ENCODE measurements at places on chromosomes 13 and 19. TPM values are rescaled to one million over a fixed set of nuclear protein-coding genes. Genes with fewer than 3 reads are reported as not detected.

Gene SH2D3A
- polyA plus RNA-seq, result 26.0 TPM

Gene ZIC2
- 0.15 TPM for polyA plus RNA-seq

Gene TINCR
- 2.4 TPM for polyA plus RNA-seq

Gene SOHLH2
- not detected for polyA plus RNA-seq

Gene PIBF1
- polyA plus RNA-seq, result 10.9 TPM

Gene FLT3
- 0.09 TPM for polyA plus RNA-seq

Gene ACP7
- polyA plus RNA-seq, result 0.21 TPM

Gene ACP5
- polyA plus RNA-seq, result 7.2 TPM

DNA sequence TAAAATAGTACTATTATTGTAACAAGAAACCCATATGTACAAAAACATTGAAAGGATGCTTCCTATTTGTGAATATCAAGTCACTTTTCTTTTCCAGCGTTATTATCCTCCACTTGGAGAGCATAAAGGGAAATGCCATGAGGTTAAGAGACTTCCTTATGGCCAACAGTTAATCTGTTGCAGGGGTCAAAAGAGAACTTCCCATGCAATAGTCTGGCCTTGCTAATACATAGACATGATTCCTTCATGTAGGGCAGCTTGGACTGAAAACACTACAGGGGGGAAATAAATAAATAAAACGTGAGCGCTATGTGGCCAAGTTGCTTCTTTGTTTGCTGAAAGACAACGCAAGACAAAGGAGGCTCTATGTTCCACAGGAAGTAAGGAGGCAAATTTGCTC lies 269.1 kb upstream of the EDNRB start:
- DNase-seq, result no peak

DNA sequence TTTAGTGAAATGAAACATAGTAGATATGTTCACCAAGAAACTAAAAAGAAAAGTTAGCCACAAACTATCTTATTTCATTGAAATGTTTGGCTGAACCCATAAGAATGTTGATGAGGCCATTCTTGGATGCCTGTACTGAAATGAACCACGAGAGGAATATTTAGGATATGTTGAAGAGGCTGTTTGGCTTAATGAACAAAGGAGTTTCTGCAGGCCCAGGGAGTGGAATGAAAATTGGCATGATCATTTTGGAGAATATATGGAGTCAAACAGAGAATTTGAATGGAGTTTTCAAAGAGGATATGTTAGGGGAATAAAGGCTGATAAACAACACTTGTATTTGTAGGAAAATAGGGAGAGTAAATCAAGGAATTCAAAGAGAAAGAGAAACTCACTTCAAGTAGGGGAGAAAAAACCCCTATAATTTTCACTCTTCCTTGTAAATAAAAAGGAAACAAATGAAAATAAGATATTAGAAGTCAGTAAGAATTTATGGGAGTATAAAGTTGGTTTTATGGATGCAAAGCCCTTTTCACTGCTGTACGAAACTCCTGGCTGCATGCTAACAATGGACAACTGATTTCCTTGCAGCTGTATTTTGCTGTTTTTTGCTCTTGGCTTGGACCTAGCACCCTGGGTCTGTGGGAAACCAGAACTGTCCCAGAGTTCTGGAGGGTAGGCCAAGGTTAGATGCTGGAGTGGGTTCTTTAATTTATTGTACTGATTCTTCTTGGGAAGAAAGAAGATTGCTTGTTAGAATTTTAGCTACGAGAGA lies 36.5 kb downstream of the KL start:
- no peak for DNase-seq

DNA sequence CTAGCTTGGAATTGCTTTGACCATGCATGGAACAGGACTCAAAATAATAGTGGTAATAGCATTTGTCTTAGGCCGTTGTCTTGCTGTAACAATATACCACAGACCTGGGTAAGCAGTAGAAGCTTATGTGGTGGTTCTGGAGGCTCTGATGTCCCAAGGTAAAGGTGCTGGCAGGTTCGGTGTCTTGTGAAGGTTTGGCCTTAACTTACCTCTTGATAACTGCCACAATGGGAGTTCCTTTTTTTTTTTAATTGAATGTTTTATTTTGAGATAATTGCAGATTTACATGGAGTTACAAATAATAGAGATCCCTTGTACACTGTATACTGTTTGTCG lies 5.8 kb downstream of the RPL21 start:
- no peak for DNase-seq

DNA sequence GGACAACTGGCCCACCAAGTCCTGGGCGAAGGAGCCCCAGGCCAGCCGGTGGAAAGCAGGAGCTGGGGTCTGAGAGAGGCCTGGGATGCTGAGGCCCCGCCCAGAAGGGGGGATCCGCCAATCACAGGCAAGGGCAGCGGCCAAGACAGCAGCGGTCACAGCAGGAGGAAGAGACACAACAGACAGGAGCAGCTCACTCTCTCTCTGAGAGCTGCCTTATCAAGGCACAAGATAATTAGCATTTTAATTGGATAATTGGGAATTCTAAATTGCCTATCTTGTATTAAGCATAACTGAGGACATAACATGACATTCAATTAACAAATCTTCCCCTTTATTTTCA lies 46.2 kb downstream of the CEBPG start:
- DNase-seq, result no peak

DNA sequence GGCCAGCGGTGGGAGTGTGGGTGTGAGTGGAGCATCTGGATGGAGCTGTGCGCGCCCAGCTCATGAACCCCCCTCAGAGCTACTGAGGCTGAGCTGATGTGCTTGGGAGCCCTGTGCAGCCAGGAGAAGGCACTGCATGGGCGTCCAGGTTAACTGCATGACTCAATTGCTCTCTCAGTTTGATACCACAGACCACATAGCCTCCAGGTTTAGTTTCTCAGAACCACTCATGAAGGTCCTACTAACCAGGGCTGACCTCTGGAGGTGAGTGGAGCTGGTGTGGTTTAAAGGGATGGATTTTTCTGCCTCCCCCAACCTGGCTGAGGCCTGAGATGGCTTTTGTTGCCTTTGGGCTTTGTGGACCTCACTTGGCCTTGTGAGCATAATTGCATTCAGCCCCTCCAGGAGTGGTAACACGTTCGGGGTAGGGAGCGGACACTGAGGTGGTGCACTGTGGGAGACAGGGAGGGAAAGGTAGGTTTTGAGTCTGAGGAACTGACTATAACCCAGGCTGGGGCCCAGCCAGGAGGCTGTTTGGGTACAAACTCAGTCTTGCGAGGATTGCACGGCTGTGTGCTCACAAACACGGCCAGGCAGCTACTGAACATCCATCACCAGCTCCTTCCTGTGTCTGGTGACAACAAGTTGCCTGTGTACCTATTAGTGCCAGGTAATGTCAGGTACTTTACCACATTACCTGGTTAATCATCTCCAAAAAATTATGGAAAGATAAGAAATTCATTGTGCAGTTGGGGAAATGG lies 97.5 kb downstream of the RGCC start:
- no peak for DNase-seq

GRCh38 chr13:34993470-34993869 lies 51.4 kb downstream of the NBEA start:
- no peak for DNase-seq

DNA sequence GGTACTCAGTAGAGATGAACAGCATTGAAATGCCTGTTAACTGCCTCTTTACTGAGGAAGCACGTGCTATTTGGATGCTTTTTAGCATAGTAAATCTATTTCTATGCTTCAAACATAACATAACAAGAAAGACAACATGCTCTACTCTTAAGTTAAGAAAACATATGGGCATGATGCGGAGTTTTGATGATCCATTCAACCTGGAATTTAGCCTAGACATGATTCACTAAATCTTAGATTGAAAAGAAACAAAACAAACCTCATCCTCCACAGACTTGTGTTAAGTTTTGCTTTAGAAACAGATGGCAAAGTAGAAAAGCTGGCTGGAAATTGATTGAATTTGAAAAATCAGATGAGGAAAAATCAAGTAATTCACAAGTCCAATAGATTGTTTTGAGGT lies 593.8 kb downstream of the OLFM4 start:
- DNase-seq, result no peak

GRCh38 chr13:44837250-44837649 lies 152.0 kb downstream of the NUFIP1 start:
- no peak for DNase-seq

- no peak for DNase-seq
Measured at GRCh38 chr13:96751089-96751488, 243.2 kb downstream of the OXGR1 start.

GRCh38 chr13:25249001-25249543 lies 38.2 kb downstream of the MTMR6 start:
- DNase-seq, result peak; percentile 43

DNA sequence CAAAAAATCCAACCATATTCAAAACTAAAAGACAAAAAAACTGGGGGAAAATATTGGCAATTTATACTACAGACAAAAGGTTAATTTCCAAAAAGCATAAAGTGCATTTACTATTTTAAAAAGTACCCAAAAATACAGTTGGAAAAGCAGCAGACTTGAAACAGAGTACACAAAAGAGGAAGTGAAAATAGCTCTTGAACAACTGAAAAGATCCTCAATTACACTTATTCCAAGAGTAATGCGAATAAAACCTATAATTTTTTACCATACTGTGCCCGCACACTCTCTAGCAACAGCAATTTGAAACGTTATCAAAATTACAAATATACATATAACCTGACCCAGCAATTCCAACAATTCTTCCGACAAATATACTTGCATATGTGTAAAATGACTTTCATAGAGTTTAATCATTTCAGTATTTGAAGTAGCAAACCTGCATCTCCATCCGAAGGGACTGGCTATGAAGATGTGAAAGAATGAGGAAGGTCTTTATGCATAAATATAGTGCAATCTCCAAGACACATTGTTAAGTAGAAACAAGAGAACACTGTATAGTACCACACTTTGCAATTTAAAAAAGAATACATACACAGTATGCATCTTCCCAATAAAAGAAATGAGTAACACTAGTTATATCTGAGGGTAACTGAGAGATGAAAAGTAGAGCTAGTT lies 25.4 kb downstream of the ALG5 start:
- DNase-seq, result no peak

GRCh38 chr13:79070343-79070974 lies 335.6 kb downstream of the RBM26 start:
- no peak for DNase-seq

DNA sequence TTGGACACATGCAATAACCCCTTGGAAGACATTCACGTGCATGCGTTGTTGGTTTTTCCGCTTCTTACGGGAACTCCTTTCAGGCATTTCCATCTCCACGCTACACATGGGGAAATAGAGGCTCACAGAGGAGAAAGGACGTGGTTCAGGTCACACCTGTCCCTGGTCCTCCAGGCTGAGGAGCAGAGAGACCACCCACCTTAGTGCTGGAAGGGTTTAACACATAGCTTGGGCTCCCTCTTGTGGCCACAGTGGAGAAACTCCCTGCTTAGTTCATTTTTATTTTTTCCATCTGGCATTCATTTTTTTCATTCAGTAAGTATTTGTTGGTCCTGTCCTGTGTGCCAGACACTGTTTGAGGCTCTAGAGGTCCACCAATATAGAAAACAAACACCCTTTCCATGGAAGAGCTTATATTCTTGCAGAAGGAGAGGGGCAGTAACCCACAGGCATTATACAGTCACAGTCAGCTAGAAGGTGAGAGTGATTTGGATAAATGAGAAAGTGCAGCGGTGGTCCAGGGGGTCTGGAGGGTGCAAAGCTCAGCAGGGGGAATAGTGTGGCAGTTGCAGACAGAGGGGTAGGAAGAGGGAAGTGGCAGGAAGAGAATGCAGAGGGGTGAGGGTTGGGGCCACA lies 24.2 kb upstream of the TTYH1 start:
- DNase-seq, result peak; percentile 84

- DNase-seq, result no peak
Measured at GRCh38 chr13:88345171-88345847, 674.1 kb downstream of the SLITRK5 start.

- DNase-seq, result no peak
Measured at GRCh38 chr19:50286443-50286842, 42.7 kb downstream of the KCNC3 start.

DNA sequence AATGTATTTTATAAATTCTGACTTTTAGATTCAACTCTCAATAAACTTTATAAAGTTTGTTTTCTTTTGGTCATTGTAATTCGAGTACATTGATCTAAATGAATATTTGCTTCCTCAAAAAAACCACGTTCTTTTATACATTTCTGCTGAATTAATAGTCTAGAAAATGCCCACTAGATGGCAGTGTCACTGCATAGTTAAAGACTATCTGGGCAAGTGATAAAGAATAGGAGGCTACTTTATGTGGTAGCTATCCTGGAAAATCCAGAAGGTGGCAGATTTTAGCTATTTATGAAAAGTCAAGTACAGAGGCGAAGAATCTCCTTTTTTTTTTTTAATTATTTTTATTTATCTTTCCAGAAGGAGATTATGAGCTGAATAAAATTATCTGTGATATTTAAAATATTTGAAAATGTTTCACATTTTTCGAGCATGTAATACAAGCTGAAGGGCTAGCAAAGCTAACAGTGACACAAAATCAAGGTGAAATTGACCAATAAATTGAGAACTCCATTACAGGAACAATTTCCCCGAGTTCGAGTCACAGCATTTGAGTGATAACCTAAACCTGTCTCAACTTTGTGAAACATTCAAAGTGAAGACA lies 221.8 kb downstream of the OLFM4 start:
- peak; percentile 90 for DNase-seq

DNA sequence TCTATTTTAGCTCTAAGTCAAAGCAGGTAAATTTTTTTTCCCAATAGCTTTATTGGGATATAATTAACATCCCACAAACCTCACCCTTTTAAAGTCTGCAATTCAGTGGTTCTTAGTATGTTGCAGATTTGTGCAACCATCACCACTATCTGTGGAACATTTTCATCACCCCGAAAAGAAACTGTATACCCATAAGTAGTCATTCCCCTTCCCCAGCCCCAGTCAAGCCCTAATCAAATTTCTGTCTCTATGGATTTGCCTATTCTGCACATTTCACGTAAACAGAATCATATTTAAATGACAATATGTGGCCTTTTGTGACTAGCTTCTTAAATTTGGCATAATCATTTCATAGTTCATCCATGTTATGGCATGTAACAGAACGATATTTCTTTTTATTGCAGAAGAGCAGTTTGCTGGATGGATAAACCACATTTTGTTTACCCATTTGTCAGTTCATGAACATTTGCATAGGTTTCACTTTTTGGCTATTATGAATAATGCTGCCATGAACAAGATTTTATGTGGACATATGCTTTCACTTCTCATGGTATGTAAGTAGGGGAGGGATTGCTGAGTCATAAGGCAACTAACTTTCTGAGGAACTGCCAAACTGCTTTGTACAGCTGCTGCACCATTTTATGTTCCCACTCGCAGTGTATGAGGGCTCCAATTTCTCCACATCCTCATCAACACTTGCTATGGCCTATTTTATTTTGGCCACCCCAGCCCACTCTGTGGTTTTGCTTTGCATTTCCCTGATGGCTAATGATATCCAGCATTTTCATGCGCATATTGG lies 10.9 kb downstream of the SLC46A3 start:
- DNase-seq, result peak; percentile 27

- DNase-seq, result no peak
Measured at GRCh38 chr19:16673231-16673630, 12.3 kb downstream of the TMEM38A start.

- no peak for DNase-seq
Measured at GRCh38 chr19:20414120-20414519, 151.5 kb downstream of the ZNF737 start.
